ENCODE measurements at places on chromosomes 7 and 10.

DNA sequence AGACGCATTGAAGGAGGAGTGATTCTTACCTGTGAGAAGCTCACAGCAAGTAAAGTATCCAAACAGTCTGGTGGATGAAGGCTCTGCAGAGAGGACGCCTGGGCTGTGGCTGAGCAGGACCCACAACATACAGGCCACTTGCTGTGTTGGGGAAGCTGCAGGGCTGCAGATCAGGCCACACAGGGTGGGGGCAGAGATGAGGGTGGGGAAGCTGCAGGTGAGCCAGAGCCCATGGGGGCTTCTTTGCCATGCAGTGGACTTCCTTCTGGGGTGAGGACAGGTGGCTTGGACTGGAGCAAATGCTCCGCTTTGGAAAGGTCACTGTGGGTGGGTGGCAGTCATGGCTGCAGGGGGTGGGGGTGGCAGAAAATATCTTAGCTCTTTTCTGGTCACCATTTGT, 214.8 kb downstream of the GLRX3 start:
- DNase-seq, result no peak

- no peak for DNase-seq
Measured at GRCh38 chr10:12950583-12951128, 50.9 kb downstream of the CCDC3 start.

GRCh38 chr10:71085689-71086438, 126.5 kb upstream of the UNC5B start:
- no peak for DNase-seq

DNA sequence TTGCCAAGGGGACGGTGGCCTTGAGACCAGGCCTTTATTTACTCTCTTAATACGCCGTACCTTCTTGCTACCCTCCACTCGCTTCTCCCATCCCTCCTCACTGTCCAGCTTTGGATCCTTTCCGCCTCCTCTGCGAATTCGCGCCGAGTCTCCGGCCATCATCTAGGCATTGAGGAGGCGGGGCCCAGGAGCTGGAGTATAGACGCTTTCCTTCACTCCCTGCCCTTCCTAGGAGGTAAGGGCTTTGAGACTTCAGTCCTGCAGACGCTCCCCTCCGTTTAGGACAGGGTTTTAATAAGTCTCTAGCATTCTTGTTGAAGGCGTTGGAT, 538 bp downstream of the TFAM start:
- DNase-seq, result no peak

- DNase-seq, result peak; percentile 43
Measured at GRCh38 chr7:149776289-149776688, 2.9 kb upstream of the ZNF467 start.

GRCh38 chr10:85916286-85916685, 450.3 kb downstream of the GRID1 start:
- DNase-seq, result no peak

DNA sequence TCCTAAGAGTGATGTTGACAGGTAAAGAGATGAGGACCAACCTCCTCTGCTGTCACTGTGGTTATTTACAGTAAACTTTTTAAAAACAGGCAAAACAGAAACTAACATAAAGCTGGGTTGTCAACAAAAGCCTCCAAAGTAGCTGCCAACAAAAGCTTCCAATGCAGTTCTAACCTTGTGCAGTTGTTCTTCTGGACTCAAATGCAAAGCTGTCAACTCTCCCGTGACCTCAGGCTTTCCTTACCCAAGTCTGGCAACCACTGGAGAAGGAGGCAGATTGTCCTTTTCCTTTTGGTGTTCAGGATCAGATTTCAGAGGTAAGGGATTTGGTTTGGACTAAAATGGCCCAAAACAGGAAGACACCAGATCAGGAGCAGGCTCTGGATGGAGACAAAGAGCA, 63.1 kb downstream of the DLG5 start:
- DNase-seq, result no peak

DNA sequence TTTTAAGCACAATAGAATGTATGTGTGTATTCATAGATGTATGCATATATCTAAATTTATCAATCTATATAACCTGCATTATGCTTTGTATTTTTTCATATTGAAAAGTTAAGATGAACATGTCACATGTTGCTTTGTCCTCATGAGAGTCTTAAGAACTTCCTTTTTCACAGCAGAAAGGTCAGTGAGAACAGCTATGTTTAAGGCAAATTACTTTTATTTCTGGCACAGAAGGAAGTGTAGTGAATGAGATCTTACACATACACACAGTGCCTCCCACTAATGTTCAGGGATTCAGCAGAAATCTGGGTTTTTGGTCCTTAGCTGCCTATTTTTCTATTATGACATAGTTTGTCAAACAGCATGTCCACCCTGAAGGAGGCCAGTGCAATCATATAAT, 134.8 kb downstream of the TMEM26 start:
- no peak for DNase-seq

- no peak for DNase-seq
Measured at GRCh38 chr7:30309842-30310435, 25.5 kb downstream of the ZNRF2 start.

DNA sequence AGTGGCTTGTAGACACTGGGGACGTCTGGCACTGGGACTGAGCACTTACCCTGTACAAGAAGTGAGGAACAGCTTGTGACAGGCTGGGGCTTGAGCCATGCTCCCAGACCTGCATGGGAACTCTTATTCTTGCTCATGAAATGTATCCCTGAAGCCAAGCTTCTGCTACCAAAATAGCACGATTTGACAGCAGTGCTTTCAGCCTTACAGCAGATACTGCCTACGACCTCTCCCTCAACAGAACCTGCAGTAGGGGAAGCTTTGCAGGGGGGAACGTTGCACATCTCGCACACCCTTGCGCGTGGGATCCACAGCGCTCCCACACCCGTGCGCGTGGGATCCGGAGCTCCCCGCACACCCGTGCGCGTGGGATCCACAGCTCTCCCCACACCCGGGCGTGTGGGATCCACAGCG, 88.0 kb downstream of the CREM start:
- no peak for DNase-seq

All from RCC 7860 (cell line).